T-helper 1 cell (primary cell): ENCODE measurements at places on chromosomes 16 and 17.

DNA sequence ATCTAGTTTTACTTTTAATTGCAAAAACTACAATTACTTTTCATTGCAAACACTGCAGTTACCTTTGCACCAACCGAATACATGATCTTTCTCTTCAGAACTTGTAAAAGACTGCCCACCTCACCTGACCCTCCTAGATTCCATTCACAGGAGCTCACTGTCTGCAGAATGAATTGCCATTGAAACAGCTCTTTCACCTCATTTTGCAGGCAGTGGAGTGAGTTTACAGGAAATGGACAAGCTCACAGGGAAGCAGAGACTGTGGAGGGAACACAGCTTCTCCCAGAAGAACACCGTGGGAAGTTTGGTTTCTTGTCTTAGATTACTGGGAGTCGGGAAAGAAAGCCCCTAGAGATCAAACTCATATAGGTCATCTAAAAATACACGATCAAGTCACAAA is 439.7 kb upstream of the RBFOX1 start:
- DNase-seq: no peak

GRCh38 chr16:88759245-88759975 is 25.6 kb downstream of the PIEZO1 start:
- no peak for DNase-seq

- DNase-seq: no peak
Observed at GRCh38 chr16:23567602-23568001, 10.1 kb downstream of the UBFD1 start.

DNA sequence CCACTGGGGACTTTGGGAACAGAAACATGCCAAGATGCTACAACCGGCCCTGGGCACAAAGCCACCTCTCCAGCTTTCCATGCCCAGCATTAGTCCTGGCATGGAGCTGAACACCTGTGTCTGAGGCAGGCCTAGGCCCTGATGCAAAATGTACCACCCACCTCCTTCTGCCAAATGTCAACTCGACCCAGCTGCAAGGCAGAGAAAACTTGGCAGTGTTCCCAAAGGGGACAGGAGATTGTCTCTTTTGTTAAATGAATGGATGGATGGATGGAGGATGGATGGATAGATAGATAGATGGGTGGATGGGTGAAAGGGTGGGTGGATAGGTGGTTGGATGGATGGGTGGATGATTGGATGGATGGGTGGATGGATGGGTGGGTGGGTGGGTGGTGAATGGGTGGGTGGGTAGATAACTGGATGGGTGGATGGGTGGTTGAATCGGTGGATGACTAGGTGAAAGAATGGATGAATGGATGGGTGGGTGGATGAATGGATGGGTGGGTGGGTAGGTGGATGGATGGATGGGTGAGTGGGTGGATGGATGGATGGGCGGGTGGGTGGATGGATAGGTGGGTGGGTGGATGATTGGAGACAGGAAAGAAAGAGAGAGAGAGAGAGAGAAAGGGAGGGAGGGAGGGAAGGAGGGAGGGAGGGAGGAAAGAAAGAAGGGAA is 73.4 kb upstream of the TNRC6C start:
- DNase-seq: no peak

DNA sequence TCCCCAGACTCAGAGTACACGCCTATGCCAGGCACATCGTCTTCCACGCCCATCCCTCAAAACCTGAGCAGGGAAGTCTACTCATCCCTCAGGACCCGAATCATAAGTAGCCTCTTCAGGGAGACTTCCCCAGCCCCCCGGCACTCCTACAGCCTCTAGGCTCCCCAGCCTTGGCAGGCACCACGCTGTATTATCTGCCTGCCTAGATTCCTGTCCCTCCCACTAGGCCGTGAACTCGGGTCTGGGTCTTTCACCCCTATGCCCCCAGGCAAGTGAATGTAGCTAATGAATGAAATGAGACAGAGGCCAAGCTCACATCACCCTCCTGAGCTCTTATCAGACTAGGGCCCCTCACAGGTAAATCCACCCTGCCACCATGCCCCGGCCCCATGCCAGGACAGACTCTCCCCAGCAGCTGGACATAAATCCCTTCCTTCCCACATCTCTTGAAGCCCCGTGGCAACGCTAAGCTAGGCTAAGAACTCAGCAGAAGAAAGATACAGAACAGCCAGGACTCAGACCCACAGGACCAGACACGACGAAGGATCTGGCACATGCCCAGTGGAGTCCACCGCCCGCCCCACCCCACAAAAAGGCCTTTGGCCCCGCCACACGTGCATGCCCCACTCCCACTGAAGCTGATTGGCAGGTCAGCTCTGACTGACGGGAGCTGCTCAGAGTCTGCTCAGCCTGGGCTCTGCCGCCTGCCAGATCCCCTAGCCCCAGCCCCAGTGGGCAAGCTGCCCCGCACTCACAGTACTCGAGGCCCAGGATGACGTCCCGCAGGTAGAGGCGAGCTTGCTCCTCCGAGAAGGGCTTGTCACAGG is 13.0 kb downstream of the CAMKK1 start:
- DNase-seq: no peak

DNA sequence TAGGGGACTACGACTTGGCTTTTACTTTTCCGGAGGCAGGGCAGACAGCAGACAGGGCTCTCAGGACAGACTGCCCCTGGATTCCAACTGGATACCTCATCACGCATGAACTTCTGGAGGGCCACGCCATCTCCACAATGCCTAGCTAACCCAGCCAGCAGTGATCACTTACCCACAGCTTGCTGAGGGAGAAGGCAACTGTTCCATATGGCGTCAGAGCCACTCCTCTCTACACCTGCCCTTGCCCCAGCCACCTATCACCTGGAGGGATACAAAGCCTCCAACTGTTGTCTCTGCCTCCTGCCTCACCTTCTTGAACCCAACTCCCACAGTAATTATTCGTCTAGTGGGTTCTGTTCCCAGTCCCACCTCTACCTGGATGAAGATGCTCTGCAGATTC is 8.8 kb downstream of the MYO19 start:
- DNase-seq: no peak

GRCh38 chr17:74354123-74354522 is 7.5 kb downstream of the BTBD17 start:
- peak; percentile 65 for DNase-seq

- DNase-seq: no peak
Observed at GRCh38 chr17:1328437-1328836, 49.0 kb downstream of the TRARG1 start.

DNA sequence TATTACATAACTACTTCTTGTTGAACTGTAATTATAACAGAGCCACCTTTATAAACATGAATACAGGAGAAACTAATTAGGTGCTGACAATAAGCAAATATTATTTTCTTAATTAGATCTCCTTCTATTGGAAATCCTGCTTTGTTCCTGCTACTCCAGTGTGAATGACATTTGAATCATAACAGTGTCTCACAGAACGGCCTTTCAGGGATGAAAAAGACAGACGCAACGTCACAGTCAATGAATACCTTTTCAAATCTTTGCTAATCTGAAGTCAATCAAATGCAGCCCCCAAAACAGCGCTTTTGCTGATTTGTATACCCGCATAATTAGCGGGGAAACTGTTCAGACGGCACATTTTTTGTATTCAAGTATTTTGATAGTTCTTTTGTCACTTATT is 240.4 kb upstream of the CDH8 start:
- no peak for DNase-seq

- no peak for DNase-seq
Observed at GRCh38 chr17:65634533-65634932, 73.1 kb upstream of the AXIN2 start.

GRCh38 chr16:89106533-89107202 is 13.0 kb downstream of the ACSF3 start:
- DNase-seq: no peak

DNA sequence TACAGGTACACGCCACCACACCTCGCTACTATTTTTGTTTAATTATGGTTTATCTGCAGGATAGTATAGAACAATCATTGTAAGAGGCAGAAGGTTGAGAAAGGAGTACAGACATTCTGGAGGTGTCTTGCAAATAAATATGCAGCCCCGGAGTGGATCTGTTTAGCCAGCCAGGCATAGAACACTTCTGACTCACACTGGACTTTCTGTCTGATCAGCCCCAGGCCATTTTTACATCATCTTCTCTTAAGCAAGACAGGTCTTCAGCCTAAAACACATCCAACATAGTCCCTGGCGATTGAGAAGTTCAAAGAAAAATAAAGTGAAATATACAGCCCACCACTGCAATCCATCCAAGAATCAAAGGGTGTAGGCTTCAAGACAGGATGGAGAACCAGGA is 81.4 kb downstream of the XYLT1 start:
- DNase-seq: no peak

- DNase-seq: no peak
Observed at GRCh38 chr17:55536205-55536604, 25.0 kb upstream of the SMIM36 start.

DNA sequence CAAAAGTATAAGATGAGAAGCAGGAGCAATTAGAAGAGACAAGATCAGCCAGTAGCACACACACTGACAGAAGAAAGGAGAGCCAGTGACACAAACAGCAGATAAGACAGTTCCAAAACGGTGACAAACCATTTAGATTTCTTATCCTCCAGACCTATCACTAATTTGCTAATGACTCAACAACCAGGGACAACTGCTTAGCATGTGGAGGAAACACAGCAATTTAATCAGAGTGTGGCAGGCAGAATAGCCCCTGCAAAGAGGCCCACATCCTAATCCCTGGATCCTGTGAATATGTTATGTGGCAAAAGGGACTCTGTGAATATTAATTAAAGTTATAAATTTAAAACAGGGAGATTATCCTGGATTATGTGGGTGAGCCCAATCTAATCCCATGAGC is 81.1 kb downstream of the CACNG1 start:
- DNase-seq: no peak

- no peak for DNase-seq
Observed at GRCh38 chr16:17827313-17827712, 356.6 kb upstream of the XYLT1 start.

DNA sequence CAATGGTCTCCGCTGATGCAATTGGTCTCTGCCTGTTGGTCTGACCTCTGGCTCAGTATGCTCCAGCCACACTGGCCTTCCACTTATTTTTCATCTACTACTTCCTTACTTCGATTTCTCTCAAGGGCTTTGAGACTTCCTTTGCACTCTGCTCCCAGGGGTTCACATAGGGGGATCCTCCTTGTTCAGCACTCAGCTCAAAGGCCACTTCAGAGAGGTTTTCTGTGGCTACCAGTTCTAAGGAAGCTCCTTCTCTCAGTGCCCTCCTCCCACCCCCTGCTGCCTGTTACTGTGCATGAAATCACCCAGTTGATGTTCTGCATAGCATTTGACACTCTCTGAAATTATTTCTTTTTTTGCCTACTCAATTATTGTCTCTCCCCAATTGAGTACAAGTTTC is 476.4 kb downstream of the HS3ST3B1 start:
- DNase-seq: no peak

- DNase-seq: no peak
Observed at GRCh38 chr17:71071837-71072236, 902.5 kb downstream of the KCNJ2 start.

- DNase-seq: no peak
Observed at GRCh38 chr17:27535178-27535928, 79.1 kb downstream of the KSR1 start.

DNA sequence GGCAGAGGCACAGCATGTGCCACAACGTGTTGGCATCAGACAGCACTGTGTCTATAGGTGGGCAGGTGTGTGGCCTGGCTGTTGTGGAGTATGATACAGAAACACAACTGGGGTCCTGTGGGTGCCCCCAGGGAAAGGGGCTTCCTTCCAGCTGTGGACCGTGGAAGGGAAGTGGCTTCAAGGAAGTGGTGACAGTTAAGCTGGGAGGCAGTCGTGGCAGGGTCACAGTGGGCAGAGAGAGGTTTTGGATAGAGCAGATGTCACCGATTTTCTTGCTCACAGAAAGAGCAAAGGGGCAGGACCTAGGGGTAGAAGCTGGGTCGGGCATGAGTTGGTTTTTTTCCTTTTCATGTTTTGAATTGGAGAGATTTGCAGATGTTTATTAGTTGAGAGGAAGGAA is 11.2 kb upstream of the ORAI3 start:
- no peak for DNase-seq

DNA sequence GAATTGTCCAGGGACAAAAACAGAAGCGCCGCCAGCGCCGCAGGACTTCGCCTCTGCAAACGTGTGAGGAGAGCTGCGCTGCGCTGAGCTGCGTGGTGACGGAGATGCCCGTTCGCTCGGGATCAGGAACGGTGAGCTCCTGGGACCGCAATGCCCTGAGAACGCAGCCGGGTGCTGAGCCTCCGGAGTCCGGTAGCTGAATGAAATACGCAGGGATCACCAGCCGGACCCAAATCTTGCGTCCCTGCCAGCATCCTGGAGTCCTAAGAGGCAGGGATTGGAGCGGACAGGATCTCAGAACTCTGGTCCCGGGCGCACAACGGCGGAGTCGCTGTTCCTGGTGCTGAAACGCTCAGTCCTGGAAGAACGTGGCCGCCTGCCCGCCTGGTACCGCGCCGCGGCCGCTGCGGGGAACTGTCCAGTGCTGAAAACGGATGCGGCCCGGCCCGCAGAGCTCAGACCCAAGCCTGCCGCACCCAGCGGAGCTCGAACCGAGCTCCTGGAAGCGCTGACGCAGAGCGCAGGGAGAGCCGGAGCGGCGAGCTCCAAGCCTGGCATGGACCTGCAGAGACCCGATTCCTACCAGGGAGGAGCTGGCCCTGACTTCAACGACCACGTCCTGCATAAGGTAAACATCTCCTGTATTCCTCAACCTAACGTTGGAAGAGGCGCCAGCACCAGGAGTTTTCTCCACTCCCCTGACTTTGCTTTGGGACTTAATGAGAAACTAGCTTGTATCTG is 41.5 kb downstream of the CD300LF start:
- DNase-seq: peak; percentile 65

DNA sequence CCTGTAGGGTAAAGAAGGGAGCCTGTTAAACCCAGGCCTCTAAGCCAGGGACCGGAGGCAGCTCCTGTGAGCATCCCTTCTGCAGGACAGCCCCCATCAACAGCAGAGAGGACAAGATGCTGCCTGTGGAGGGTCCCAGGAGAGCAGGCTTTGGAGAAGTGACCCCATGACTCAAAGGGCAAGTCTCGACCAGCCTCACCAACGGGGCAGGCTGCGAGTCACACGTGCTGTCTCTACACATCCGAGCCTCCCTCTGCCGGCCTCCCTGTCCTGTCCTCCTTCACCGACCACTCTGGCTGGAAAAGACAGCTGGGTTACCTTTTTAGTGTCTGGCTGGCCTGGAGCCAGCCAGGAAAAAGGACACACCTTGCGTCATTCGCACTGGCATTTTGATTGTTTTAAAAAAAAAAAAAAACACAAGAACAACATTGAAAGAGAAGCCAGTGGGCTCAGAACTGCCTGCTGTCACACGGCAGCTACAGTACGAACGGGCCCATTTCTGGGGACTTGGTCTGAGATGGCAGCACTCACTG is 74.5 kb upstream of the RCVRN start:
- DNase-seq: no peak

DNA sequence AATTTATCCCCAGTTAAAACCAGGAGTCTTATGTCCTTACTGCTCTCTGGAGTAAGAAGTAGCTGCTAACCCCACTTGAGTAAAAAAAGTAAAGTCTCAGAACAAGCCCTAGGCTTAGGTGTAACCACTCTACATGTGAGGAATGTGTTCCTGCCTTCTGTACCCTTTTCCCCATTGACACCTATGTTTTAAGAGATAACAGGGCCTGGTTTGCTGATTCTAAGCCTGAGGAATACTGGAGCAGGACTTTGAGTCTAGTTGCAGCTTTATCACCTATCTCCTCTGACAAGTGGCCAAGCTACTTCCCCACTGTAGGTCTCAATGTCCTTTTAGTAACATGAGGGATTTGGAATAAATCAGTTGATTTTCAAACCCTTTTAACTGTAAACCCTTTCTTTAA is 40.2 kb downstream of the REXO5 start:
- DNase-seq: no peak
